ENCODE measurements at places on chromosomes 2 and 18.

DNA sequence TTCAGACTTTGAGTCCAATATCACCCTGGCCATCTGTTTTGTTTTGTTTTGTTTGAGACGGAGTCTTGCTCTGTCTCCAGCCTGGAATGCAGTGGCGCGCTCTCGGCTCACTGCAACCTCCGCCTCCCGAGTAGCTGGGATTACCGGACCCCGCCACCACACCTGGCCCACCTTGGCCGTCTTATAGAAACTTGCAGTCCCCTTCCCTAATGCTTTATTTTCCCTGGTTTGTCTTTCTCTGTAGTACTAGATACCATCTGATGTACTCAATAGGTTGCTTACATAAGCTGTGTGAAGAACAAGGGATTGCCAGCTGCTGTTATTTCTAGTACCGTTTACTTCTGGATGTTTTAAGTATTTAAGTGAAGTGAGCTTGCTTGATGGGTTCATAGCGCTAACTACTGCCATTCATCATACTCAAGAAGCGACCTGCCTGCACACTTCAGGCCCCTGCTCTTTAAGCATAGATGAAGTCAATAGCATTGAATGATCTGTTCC lies 1.2 kb downstream of the RPL31 start:
- DNase-seq, result no peak

- DNase-seq, result no peak
Observed at GRCh38 chr18:28581521-28582071, 404.7 kb upstream of the CDH2 start.

DNA sequence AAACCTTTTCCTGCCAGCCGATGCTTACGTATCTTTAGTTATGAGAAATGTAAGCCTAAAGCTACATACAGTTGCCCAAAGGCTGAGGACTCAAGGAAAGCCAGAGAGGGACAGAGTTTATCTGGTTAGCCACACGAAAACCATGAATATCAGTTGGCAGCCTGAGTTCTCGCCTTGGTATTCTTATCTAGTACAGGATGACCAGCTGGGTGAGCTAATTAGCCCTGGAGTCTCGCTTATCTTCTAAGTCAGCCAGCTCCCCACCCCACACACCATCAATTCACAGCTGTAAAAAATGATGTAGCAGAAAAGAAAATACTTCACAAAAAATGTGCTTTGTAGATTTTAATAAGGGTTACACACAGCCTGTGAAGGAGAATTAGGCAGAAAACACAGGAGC lies 617.5 kb upstream of the SOX11 start:
- DNase-seq, result no peak

- DNase-seq, result no peak
Observed at GRCh38 chr2:64092502-64092901, 51.7 kb downstream of the PELI1 start.

GRCh38 chr2:10234409-10235094 lies 68.2 kb upstream of the HPCAL1 start:
- DNase-seq, result no peak

DNA sequence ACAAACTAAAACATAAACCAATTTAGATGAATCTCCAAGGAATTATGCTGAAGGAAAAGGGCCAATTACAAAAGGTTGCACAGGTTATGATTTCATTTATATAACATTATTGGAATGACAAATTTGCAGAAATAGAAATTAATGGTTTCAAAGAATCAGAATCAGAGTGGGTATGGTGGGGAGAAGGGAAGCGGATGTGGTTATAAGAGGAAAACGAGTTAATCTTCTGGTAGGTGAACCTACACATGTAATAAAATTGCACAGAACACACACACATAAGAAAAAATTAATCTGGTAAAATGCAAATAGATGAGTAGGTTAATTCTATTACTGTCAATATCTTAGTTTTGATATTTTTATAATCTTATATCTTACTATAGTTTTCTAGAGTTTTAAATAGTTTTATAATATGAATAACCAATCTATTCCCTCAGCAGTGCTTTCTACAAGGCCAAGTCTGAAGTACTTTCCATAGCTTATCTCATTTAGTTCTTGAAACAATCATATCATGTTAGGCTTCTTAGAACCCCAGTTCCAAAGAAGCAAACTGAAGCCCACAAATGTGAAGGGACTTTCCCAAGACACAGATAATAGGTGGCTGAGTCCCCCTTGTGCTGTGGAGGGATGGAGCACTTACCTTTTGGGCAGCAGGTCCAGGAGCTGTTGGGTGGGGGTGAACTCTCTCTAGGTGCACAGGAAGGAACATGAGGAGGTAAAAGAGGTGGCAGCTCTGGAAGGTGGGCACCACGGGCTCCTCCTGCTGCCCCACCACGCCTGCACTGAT lies 31.5 kb downstream of the ZNF519 start:
- no peak for DNase-seq

DNA sequence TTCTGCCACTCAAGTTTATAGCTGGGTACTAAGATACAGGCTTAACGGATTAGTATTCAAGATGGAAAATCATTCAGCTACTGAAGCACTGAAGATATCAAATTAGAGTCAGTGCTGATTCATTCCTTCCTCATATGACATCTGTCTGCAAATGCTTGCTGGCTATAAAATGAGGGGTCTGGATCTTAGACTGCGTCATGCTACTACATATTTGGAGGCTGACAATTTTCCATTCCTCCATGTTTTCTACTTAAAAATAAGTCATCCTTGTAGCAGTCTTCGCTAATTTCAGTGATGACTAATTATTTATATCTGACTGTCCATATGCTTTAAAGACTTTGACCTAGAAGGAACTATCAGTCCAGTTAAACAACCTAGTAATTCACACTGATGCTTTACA lies 233.4 kb downstream of the RIT2 start:
- DNase-seq, result no peak

GRCh38 chr2:97936199-97936598 lies 59.5 kb downstream of the TMEM131 start:
- DNase-seq, result no peak

DNA sequence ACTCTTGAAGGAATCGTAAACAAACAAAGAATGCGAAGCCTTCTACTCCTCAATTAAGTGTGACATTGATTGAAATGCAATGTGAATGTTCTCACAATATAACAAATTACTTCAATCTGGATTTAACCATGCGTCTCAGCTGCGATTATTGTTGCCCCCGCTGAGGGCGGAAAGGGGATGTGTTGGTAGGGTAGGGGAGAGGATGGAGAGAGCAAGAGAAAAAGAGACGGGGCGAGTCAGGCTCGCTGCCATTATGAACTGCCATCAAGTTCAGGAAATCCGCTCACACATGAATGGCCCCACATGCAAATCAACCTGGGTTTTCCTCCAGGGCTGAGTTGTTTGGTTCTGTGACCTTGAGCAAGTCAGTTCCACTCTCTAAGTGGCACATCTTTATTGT lies 129.8 kb downstream of the PXDN start:
- no peak for DNase-seq

- no peak for DNase-seq
Observed at GRCh38 chr18:49241852-49242251, 218.6 kb downstream of the DYM start.

DNA sequence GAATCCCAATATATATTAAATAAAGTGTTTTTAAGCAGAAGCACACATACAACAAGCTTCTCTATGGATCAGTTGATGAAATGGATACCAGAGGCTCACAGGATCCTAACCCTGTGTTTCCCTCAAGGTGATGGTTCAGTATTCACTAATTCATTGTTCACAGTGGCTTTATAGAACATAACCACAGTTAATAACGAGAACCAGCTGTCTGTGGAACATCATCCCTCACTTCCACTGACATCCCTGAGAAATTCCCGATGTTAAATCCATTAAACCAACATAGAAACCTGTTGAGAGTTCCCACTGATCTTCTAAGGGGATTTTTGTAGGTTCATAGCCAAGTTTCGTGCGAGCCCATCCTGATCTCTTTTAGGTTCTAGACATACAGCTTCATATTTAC lies 29.0 kb downstream of the CCDC195 start:
- DNase-seq, result no peak

GRCh38 chr2:105581555-105581944 lies 163.2 kb upstream of the NCK2 start:
- no peak for DNase-seq
